Heart right ventricle (tissue), 16 donors: ENCODE measurements at places on chromosomes 3 and 15.

- H3K4me1 ChIP-seq: no peaks in the 10 kb centered on the region
- DNase-seq: no peak
- no peaks in the 10 kb centered on the region for H3K27me3 ChIP-seq
Observed at GRCh38 chr3:170653801-170654200, 67.9 kb upstream of the SLC7A14 start.

DNA sequence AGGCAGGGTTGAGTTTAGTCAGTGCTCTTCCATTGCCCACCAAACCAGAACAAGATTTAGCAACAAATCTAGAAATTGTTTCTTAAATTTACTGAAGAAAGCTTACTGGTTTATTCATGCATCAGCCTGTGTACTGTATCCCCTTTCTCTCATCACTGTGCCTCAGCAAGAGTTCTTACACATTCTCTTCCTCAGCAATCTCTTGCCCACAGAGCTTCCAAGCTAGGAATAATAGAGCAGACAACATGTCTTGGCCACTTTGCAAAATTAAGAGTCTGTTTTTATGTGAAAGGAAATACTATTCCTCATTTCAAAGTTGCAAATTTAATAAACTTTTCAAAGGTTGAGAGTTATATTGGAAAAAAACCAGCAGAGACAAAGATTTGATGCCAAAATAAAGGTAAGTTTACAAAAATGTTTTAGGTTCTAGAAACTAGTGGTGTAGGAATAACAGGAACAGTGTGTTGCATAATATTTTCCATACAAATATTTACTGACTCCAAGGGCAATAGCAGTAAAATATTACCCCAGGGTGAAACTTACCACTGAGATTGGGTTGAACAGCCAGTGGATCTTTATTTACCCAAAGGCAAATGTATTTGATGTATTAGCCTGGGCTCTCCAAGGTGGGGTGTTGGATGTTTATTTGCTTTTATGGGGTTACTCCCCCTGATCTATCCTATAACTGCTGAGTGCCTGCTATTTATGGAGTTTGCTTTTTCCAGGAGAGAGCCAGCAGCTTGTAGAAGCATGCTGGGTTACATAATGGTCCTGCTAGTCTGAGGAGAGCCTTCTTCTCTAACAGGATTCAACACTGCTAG, 276.7 kb downstream of the ADAMTSL3 start:
- no peak overlapping the region for H3K4me3 ChIP-seq
- no peak for DNase-seq
- H3K36me3 ChIP-seq: peaks cover 12% of the 10 kb centered on the region
- no peak overlapping the region for H3K27ac ChIP-seq
- H3K27me3 ChIP-seq: no peaks in the 10 kb centered on the region

DNA sequence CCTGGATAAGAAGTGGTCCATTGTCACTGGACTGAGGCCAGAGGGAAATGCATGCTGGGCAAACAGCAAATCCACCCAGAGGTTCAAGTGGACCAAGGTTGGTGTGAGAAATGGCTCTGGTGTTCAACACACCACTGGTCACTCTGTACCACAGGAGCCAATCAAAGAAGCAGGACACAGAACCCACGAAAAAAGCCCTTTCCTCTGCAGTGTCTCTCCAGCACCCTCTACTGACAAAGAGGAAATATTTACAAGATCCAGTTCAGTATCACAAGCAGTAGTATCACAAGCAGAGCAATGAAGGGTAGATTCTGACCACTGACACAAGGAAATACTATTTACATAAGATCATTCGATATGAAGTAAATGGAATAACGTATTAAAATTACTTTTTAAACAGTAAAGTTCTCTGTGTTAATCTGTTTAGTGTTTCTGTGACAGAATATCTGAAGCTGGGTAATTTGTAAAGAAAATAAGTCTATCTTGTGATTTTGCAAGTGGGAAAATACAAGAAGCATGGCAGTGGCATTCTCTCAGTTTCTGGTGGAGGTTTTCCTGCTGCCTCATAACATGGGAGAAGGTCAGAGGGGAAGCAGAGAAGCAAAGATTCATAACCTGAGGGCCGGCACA, 390.7 kb downstream of the EFHB start:
- no peak overlapping the region for H3K4me3 ChIP-seq
- H3K27me3 ChIP-seq: no peaks in the 10 kb centered on the region
- no peak for DNase-seq
- no peaks in the 10 kb centered on the region for H3K4me1 ChIP-seq
- H3K27ac ChIP-seq: no peak overlapping the region

DNA sequence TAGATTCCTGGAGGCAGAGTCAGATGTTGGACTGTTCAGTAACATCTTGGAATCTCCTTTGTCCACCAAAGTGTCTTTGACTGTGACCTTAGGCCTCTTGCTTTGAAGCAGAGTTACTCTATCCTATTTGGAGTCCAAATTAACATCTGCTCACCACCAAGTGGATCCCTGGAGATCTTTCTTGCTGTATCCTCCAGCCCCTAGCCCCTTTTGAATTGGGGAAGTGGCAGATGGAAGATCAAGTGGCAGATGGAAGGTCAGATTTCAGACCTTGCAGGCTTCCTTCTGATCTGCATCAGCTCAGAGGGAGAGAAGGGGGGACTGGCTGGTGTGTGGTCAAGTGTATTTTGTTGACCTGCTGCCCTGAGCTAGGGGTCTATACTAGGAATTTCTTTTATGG, 125.0 kb upstream of the ROPN1 start:
- H3K27ac ChIP-seq: no peak overlapping the region
- H3K27me3 ChIP-seq: no peaks in the 10 kb centered on the region
- peaks cover 56% of the 10 kb centered on the region for H3K4me1 ChIP-seq
- no peak overlapping the region for H3K4me3 ChIP-seq
- no peak for DNase-seq

DNA sequence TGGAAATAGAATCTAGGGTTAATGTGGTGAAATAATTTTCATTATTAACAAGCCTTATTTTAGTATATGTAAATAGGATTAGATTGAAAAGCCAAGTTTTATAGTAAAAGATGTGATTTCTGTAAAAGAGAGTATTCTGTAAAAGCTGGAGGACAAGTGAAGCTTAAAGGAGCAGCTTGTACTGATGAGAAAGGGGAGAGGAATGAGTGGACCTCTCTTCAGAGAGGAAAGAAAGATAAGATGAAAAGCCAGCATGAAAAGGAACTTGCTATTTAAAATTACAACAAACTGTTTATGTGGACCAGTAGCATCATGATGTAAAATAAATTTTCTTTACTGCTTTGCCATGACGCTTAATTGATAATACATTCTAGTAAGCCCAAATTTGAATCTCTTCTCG, 18.5 kb downstream of the ALCAM start:
- no peaks in the 10 kb centered on the region for H3K4me1 ChIP-seq
- DNase-seq: no peak
- H3K27me3 ChIP-seq: no peaks in the 10 kb centered on the region

- no peak for DNase-seq
- H3K27ac ChIP-seq: no peak overlapping the region
- H3K4me3 ChIP-seq: no peak overlapping the region
- no peaks in the 10 kb centered on the region for H3K27me3 ChIP-seq
- H3K4me1 ChIP-seq: no peaks in the 10 kb centered on the region
Observed at GRCh38 chr15:62748196-62748595, 294.4 kb upstream of the TPM1 start.

DNA sequence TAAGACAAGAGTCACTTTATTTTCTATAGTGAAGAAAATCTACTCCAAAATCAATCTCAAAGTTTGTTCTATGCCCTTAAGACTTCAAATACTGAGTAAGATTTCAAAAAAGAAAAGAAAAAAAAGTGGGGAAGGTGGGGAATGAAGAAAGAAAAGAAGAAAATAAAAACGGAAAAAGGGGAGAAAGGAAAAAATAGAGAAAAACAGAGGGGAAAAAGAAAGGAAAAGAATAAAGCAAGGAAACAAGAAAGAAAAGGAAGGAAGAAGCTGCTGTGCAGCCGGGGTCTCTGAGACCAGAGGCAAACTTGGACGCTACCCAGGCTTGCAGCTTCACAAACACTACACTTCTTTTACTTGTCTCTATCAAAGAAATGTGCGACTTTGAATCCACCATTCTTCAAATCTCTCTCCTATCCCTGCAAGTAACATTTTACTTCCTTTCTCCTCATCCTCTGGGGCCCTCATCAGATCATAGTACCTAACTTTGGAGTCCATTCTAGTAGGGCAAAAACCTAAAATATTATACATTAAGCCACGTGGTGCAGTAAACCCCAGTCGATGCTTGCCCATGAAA, 279.8 kb downstream of the FOXP1 start:
- H3K36me3 ChIP-seq: no peaks in the 10 kb centered on the region
- H3K27ac ChIP-seq: peak overlapping the region; percentile 81
- H3K4me1 ChIP-seq: peaks cover 8% of the 10 kb centered on the region
- no peaks in the 10 kb centered on the region for H3K27me3 ChIP-seq
